A549 treated with ZK216348 at 1 μM for 4 hours (cell line): ENCODE measurements at places on chromosomes 2 and 18. TPM values are rescaled to one million over a fixed set of nuclear protein-coding genes. Genes with fewer than 3 reads are reported as not detected.

DSEL gene
- 0.25 to 0.52 TPM (median 0.40 TPM) in 5 replicates for total RNA-seq

PARD3B gene
- total RNA-seq: 0.73 to 1.1 TPM (median 0.85 TPM) in 5 replicates

CCDC178 gene
- total RNA-seq: not detected in 5 replicates

SLC9A4 gene
- total RNA-seq: not detected in 5 replicates

DCC gene
- total RNA-seq: not detected in 5 replicates

TXNDC2 gene
- 0.15 to 0.34 TPM (median 0.17 TPM) in 5 replicates for total RNA-seq

BUB1 gene
- total RNA-seq: 32.9 to 45.1 TPM (median 44.6 TPM) in 5 replicates

LBX2 gene
- total RNA-seq: 2.2 to 4.3 TPM (median 3.3 TPM) in 5 replicates

GAL3ST2 gene
- total RNA-seq: 0.20 to 0.46 TPM (median 0.33 TPM) in 5 replicates

CFAP221 gene
- 0.20 to 0.64 TPM (median 0.35 TPM) in 5 replicates for total RNA-seq

IL1RL2 gene
- total RNA-seq: not detected in 5 replicates

EFR3B gene
- total RNA-seq: 11.1 to 14.8 TPM (median 12.7 TPM) in 5 replicates

CNGA3 gene
- total RNA-seq: not detected in 5 replicates

C2orf66 gene
- total RNA-seq: 0.11 TPM in 1 of 5 replicates, not detected in the others

SLC35F5 gene
- 25.3 to 57.3 TPM (median 44.0 TPM) in 5 replicates for total RNA-seq

UPP2 gene
- total RNA-seq: not detected in 5 replicates

ALLC gene
- total RNA-seq: not detected in 5 replicates

TIMM21 gene
- total RNA-seq: 56.2 to 59.5 TPM (median 57.6 TPM) in 5 replicates

ARHGEF4 gene
- 5.8 to 9.2 TPM (median 7.6 TPM) in 5 replicates for total RNA-seq

RAD51AP2 gene
- not detected in 5 replicates for total RNA-seq

HOXD12 gene
- total RNA-seq: not detected in 5 replicates

SEPTIN10 gene
- 34.3 to 53.8 TPM (median 51.1 TPM) in 5 replicates for total RNA-seq

ITGB6 gene
- 0.61 to 1.2 TPM (median 0.91 TPM) in 5 replicates for total RNA-seq

CRYBA2 gene
- not detected in 5 replicates for total RNA-seq

MTCL1 gene
- 50.4 to 73.7 TPM (median 61.9 TPM) in 5 replicates for total RNA-seq

AMMECR1L gene
- 14.3 to 19.7 TPM (median 19.0 TPM) in 5 replicates for total RNA-seq

GALNT5 gene
- total RNA-seq: 2.0 to 2.6 TPM (median 2.4 TPM) in 5 replicates

PAX8 gene
- 0.49 to 1.5 TPM (median 1.0 TPM) in 5 replicates for total RNA-seq
